Foreskin keratinocyte (primary cell): ENCODE measurements at places on chromosomes 2 and 18. TPM values are rescaled to one million over a fixed set of nuclear protein-coding genes. Genes with fewer than 3 reads are reported as not detected.

DNA sequence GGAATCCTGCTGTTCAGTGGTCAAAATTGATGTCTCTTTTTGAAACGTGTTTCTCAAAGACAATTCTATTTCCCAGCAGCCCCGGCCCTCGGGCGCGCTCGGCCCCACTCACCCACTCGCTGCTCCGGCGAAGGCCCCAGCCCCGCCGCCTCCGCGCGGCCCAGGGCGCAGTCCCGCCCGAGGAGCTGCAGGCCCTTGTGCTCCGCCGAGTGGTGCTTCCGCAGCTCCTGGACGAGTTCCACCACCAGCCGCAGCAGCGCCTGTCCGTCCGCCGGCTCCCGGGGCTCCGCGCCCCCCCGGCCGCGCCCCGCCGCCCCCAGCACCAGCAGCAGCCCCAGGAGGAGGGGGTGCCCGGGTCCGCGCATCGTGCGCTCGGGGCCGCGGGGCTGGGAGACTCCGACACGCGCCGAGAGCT is 413 bp downstream of the ALKAL2 start:
- no peak for DNase-seq

DNA sequence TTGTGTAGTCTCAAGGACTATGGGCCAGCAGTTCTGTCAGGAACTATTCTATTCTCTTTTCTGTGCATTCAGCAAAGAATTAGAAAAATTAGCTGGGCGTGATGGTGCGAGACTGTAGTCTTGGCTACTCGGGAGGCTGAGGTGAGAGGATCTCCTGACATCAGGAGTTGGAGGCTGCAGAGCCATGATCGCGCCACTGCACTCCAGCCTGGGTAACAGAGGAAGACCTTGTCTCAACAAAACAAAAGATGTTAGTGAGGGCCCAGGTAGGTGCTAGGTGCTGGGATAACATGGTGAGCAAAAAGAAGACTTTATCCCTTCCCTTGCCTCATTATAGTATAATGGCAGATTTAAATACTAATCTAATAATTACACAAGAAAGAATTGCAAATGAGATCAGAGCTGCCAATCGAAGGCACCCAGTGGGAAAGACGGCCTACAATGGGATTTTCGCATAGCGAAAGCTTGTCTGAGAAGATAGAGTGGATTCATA is 447 bp upstream of the MRPL19 start:
- DNase-seq = no peak

DNA sequence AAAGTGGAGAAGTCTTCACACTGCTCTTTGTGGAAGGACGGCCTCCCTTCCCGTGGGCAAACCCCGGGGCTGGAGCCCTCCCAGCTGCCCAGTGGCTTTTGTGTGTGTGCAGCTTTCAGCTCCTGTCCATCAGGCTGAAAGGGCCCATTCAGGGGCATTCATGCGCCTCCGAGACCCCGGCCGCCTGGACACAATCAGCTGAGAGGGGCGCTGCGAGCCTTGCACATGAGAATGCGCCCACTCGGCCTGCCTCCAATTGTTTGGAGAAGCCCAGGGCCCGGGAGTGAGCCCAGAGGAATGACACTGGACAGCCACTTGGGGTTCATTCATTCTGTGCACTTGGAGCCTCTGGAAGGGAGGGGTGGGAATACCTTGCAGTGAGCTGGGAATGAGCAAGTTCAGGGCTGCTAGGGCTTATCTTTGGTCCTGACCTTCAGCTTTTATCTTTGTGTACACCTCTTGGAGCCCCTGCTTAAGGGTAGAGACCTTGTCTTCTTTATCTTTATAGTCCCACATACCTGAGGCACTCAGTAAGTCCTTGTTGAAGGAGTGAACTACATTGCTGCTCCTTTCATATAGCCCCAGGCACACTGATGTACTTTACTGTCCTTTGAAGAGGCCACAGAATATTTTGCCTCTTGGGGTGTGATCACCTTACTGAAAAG is 56.5 kb downstream of the TCF7L1 start:
- no peak for DNase-seq

DNA sequence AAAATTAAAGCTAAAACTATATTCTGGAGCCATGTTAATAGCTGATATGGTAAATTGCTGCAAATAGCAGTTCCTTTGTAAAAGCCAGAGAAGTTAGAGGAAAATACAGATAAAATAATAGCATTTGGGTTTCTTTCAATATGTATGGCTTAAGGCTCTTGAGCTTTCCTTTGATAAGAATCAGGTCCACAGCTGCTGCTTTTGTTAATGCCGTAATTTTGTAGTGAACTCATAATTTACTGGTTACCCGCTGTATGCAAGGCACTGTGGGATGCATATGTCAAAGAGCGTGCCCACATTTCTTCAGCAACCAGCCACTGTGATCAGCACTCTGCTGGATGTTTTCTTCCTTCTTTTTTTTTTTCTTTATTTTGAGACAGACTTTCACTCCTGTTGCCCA is 79.1 kb downstream of the MOGAT1 start:
- no peak for DNase-seq

- no peak for DNase-seq
These were observed 116.3 kb downstream of the ACAA2 start for GRCh38 chr18:49697049-49697448.

GRCh38 chr2:180677200-180677599 is 303.2 kb upstream of the UBE2E3 start:
- peak; percentile 83 for DNase-seq

Gene CHRND
- total RNA-seq = not detected in 2 replicates

Gene TBR1
- total RNA-seq = not detected in 2 replicates
